ENCODE measurements at places on chromosomes 4 and X. TPM values are rescaled to one million over a fixed set of nuclear protein-coding genes. Genes with fewer than 3 reads are reported as not detected.

Gene OCRL
- 17.0 TPM for total RNA-seq

Gene AFF2
- total RNA-seq: 19.2 TPM

DNA sequence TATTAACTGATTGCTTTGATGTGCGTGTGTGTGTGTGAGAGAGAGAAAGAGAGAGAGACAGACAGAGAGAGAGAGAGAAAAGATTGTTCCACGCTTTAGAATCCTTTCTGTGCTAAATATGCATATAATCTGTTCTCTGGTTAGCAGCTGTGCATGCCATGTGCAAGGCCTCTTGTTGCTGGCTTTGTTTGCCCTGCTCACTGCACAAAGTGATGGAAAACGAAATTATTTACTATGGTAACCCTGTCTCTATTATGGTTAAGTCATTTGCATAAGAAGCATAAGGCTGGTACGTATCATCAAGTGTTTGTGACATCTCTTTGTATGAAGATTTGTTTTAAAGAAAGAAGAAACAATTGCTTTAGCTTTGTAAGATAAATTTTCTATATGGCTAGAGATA lies 190.2 kb upstream of the POF1B start:
- ATAC-seq: peak; percentile 79

DNA sequence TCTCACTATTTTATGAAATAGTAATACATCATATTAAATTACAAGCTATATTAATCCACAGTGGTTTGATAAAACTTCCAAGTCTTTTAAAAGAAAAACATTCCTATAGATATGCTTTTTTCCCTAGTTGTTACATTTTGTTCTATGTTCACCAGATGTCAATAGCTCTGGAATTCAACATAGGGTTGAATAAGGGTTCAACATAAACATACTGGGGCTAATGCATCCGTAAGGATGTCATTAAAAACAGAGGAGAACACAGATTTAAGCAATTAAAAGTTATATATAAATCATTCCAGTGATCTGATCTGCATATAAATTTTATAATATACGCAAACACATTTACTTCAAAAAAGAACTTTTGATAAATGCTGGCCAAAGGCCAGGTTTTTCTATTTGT lies 32.5 kb downstream of the SULT1B1 start:
- no peak for ATAC-seq

GRCh38 chr4:637536-638280 lies 12.3 kb downstream of the PDE6B start:
- no peak for ATAC-seq

DNA sequence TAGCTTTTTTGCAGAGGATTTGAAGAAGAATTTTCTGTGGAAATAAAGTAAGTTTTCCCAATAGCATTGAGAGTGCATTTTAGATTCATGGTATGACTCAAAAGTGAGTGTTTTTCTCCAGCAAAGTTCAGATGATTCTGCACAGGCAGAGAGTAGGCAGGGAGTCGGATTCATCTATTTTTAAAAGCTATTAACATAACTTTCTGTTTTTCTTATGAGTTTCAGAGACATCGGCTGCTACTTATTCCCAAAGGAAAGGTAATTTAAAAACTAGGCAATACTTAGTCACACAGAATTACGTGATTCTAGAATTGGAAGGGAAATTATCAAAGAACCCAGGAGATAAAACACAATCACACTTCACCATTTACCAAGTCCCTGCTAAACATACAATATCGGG lies 4.4 kb downstream of the CCDC110 start:
- ATAC-seq: no peak

GRCh38 chr4:81021142-81021944 lies 9.2 kb upstream of the BMP3 start:
- peak; percentile 80 for ATAC-seq

DNA sequence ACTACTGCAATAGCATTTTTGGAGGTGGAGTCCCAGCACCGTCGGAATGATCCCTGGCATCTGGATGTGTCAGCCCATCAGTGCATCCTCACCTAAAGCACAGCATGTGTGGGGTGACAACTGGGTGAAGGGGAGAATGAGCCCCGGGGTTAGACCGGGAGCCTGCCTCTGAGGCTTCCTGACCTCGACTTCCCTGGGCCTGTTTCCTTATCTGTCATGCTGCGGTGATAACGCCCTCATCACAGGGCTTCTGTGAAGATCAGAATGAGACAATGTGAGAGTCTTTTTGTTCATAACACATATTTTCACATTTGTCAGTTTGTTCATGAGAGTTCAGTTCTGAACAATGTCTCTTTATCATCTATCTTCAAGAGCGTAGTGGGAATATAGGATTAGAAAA lies 31.1 kb upstream of the PDLIM3 start:
- no peak for ATAC-seq

GRCh38 chr4:79088946-79089691 lies 149.9 kb upstream of the PAQR3 start:
- peak; percentile 89 for ATAC-seq

- ATAC-seq: no peak
Measured at GRCh38 chrX:155966876-155967275, 30.6 kb upstream of the IL9R start.

All from motor neuron (in vitro differentiated cells).